ENCODE measurements at places on chromosomes 7 and 10.

- no peak for DNase-seq
Observed at GRCh38 chr7:94492601-94493000, 17.0 kb upstream of the CASD1 start.

DNA sequence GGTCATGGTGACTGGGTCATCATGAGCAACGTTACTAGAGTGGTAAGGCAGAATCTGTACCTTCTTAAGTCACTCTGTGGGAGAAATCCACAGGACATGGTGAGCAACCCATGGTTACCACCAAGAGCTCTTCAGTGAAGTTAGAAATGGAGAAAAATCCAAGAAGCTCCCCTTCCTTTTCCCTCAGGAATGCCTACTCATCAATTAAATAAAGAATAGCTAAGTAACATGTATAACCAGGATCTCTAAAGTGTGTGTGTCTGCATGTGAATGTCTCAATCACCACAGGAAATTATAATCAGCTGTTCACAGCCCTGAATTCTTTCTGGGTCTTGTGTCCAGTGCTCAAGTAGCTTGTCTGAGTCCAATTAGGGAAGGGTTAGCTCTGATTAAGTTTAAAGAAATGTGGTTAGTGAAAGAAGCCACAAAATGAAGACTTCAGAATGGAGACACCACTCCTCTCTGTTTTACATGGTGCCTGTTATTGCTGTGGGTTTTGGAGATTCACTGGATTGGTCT is 73.2 kb downstream of the SEM1 start:
- DNase-seq = no peak

GRCh38 chr7:11642276-11642675 is 189.7 kb downstream of the THSD7A start:
- no peak for DNase-seq

- DNase-seq = no peak
Observed at GRCh38 chr10:71349406-71349805, 30.3 kb downstream of the SLC29A3 start.

DNA sequence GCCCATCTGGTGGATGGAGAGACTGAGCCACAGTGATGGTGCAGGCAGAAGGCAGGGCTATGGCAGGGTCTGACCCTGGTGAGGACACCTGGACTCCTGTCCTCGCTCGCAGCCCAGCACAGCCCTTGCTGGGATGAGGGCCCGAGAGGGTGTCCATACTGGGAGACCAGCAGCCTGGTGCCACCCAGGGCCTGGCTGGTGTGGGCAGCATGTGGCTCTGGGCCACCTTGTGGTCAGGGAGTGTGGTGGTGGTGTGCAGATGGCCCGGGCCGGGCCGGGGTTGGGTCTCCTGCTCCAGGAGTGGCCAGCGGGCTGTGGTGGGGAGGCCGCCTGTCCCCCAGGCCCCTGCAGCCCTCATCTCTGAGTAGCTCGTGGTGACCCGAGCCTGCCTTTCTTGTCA is 14.9 kb downstream of the ADCY1 start:
- no peak for DNase-seq
